ENCODE measurements at places on chromosomes 6 and 20.

DNA sequence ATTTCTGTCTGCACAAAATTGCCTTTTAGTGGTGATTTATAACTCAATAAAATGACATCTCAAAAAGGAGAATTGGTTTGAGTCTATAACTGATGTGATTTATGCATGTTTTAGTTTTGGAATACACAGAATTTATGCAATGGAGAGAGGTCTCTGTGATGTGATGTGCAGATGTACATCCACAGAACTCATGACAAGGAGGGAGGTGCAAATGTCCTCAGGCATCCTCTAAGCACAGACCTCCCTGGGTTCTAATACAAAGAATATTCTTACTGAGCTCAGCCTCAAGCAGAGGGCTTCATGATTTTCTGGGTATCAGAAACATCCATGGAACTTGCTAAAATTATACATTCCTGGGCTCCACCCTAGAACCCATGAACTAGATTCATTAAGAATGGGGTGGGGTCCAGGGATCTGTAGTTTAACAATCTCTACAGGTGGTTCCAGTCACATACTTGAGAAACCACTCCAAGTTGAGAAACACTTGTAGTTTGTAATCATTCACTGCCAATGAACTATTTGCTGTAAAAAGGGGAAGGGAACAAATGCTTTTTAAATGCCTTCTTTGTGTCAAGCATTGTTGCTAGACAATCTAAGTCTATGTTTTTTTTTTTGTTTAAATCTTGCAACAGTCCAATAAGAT, 60.2 kb upstream of the NEDD9 start:
- DNase-seq, result no peak

DNA sequence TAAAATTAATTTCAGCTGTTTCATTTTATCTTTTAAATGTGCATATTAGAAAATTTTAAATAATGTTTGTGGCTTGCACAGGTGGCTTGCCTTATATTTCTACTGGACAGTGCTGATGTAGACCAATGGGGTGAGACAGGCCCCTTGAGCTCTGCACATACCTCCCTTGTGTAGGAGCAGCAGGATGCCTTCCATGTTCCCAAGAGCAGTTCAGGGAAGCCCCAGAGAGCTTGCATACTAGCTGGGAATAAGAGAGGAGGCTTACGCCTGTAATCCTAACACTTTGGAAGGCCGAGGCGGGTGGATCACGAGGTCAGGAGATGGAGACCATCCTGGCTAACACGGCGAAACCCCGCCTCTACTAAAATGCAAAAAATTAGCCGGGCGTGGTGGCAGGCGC, 61.4 kb downstream of the RFPL4B start:
- no peak for DNase-seq

DNA sequence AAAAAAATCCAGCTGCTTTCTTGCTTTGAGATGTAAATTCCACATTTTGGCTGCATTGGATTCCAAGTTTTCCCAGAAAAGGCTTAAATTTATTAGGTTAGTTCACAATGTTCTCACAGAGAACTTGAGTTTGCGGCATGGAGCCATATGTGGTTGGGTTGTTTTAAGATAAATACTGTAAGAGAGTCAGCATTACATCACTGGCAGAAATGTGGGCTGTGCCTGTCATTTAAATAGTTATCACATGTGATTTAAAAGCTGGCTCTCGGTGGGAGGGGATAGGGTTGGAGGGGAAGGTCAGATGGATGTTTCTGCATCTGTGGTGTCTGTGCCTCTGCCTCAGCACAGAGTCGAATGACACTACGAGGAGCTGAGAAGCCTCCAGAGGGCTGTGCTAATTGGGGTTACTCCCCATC, 73.8 kb upstream of the SCP2D1 start:
- no peak for DNase-seq

- DNase-seq, result no peak
Observed at GRCh38 chr6:157684620-157685299, 138.3 kb upstream of the SNX9 start.

DNA sequence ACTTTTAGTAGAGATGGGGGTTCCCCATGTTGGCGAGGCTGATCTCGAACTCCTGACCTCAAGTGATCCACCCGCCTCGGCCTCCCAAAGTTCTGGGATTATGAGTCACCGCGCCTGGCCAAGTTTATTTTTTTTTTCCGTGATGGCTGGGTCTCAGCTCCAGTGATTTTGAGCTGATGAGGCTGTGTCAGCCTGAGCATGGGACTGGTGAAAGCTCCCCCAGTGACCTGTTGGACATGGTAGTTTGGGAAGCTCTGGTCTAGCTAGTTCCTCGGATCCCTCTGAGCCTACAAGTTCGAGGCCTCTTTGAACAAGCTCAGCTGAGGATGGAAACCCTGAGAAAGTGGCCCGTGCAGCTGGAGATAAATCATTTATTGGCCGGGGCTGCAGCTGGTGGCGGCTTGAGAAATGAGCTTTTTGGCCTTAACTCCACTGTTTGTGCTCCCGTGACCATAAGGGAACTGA, 126.8 kb downstream of the SNX5 start:
- DNase-seq, result no peak

All from hypothalamus (tissue), 51 donors.